ENCODE measurements at places on chromosomes 11 and 22.

GRCh38 chr11:79400717-79401330, 40.0 kb downstream of the TENM4 start:
- no peak for DNase-seq

DNA sequence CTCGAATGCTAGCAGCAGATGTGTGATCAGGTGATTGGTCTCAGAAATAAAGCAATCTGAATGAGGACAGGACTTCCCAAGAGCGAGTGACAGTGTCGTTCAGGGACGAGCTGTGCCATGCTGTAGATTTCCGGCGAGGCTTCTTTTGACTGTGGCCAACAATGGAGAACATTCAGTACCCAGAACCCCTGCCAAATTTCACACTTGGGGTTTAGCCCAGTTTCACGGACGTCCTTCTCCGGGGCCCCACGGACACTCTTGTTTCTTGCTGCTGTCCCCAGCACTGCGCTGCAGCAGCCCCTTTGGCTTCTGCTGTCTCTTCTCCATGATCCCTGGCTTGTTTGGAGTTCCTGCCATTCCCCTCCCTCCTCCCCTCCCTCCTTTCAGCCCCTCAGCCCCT, 115.1 kb upstream of the GRAMD1B start:
- DNase-seq, result no peak

DNA sequence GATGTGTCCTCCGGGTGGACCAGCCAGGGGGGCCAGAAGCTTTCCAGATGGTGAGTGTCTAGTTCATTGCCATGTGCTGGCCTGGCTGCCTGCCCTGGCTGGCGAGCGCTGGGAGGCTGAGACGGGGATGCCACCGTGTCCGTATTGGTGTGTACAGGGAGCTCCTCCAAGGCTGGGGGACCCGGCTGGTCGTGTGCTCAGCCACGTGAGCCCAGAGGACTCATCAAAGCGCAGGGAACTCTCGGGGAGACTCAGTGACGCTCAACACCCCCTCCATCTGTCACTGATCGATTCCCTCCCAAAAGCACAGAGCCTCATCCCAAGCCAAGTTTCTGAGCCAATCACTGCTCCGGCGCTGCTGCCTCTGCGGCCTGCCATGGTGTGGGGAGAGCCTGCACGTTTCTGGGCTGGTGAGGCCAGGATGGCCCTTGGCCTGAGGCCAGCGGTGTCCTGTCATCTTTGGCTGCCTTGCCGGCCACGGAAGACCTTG, 423.7 kb downstream of the SHANK2 start:
- DNase-seq, result no peak

DNA sequence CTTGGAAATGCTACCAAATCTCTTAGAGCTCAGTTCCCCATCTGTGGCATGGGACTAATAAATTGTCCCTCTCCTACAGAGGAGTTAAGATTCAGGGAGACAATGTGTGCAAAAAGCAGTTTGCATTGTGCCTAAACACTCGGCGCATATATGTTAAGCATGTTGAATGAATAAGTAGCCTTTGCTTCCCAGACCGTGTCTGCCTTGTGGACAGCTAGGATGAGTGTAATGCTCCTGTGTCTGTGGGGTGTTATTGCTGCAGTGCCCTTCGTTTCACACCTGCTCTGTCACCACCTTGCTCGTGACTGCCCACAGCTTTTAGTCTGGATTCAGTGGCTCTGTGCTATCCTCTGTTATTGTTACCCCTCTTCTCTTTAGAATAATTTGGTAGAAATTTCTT, 14.1 kb downstream of the ENDOD1 start:
- no peak for DNase-seq

GRCh38 chr11:110984147-110984546, 261.4 kb upstream of the POU2AF2 start:
- DNase-seq, result no peak

Measured in CD4-positive, alpha-beta T cell treated with Interleukin-10 for 1 hour (primary cell).